ENCODE measurements at places on chromosomes 2 and 18.

DNA sequence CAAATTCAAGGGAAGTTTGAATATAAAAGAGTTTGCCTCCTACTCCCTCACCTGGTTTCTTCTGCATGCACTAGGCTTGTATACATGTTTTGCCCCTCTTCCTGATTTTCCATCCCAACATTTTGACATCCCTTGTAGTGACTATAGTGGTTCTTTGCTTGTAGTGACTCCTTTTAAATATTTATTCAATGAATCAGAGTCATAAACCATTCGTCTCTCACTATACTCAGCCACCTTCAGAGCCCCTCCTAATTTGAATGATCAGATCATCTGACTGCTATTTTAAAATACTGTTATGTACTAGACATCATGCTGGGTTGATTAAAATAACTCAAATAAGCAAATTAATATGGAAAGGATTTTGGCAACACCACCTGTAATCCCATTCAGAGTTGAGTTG is 492.1 kb upstream of the PIK3C3 start:
- no peak for DNase-seq

DNA sequence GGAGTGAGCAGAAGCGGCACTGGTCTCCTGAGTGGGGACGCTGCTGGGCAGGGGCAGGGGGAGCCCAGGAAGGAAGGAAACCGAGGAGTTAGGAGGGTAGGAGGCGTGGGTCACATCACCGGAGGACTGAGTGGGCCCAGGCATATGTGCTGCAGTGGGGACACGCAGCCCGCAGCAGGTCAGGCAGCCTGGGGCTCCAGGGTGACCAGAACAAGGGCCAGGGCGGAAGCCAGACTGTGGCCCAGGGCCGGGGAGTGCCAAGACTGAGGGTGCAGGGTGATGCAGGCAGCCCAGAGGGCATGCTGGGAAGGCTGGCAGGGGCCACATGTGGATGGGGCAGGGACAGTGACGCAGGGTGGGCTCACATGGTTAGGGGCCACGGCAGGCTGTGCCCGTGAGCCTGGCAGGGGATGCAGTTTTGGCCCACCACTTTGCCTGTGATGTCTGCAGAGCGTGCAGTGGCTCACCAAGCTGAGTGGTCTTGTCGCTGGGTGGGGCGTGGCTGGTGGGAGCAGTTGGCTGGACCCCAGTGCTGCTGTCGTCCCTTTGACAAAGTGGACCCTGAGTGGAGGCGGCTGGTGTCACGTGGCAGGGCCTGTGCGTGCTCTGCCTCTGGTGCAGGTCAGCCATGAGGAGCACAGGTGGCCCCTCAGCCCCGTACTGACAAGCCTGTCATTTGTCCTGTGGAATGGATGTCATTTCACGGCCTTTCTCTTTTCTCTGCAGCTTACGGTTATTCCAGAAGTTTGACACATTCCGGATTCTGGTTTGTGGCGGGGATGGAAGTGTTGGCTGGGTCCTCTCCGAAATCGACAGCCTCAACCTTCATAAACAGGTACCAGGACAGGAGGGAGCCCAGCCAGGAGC is 87.1 kb downstream of the DGKD start:
- DNase-seq = no peak

- DNase-seq = no peak
These were observed 268.0 kb downstream of the CYP26B1 start for GRCh38 chr2:71879509-71880184.

- no peak for DNase-seq
These were observed 634.2 kb downstream of the TSN start for GRCh38 chr2:122389694-122390093.

DNA sequence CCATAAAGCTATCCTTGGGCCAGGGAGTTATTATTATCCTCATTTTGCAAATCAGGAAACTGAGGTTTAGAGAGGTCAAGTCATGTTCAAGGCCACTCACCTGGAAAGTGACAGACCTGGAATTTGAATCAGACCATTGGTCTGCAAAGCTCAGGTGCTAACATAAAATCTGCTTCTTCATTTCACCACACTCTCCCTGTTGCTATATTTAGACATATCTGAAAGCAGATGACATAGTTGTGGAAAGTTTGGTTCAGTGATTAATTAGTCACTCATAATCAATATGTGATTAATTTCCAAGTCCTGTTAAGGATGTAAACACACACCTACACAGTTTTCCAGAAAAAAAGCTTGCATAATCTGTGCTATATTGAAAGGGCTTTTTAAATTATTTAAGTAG is 57.4 kb downstream of the LINC00305 start:
- DNase-seq = no peak

Measured in RPMI8226 (cell line).